ENCODE measurements at places on chromosomes 13 and 19. TPM values are rescaled to one million over a fixed set of nuclear protein-coding genes. Genes with fewer than 3 reads are reported as not detected.
A peak's percentile ranks its signal among the peaks of the same experiment; 100 is the strongest.

DNA sequence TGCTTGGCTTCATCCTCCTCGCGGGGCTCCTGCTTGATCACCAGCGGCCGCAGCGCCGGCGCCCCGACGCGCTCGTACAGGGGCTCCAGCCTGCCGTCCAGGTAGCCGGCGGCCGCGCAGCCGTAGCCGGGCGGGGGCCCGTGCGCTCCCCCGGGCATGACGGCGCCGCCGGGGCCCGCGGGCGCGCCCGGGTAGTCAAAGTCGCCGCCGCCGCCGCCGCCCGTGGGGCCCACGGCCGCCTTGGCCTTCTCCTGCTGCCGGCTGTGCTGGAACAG, 497 bp downstream of the CEBPA start:
- H3K36me3 ChIP-seq = no peaks in the 10 kb centered on the region
- no peak for DNase-seq
- H3K27me3 ChIP-seq = no peaks in the 10 kb centered on the region
- H3K4me3 ChIP-seq = no peak overlapping the region
- no peak overlapping the region for H3K27ac ChIP-seq

DNA sequence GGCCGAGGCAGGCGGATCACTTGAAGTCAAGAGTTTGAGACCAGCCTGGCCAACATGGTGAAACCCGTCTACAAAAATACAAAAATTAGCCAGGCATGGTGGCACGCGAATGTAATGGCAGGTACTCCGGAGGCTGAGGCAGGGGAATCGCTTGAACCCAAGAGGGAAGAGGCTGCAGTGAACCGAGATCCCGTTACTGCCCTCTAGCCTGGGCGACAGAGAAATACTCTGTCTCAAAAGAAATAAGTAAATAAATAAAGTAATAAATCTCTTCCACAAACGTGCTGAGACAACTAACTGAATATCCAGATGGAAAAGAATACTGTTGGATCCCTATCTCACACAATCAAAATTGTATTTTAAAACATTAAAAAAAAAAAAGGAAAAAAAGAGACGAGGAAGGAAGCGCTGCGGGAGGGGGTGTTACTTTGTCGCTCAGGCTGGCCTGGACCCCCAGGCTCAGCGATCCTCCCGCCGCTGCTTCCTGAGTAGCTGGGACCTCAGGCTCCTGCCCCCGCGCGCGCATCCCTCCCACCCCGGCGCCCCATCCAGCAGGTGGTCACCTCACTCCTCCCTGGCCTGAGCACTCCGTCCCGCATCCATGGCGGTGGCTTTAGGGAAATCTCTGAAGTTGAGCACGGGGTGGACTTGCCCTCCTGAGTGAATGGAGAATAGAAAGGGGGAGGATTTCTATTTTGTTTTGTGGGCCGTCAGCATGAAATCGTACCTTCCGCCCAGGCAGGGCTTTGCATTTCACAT, 628 bp upstream of the ZNF813 start:
- H3K4me3 ChIP-seq = peak overlapping the region; percentile 74
- H3K27me3 ChIP-seq = no peaks in the 10 kb centered on the region
- DNase-seq = no peak
- peak overlapping the region; percentile 73 for H3K27ac ChIP-seq

DNA sequence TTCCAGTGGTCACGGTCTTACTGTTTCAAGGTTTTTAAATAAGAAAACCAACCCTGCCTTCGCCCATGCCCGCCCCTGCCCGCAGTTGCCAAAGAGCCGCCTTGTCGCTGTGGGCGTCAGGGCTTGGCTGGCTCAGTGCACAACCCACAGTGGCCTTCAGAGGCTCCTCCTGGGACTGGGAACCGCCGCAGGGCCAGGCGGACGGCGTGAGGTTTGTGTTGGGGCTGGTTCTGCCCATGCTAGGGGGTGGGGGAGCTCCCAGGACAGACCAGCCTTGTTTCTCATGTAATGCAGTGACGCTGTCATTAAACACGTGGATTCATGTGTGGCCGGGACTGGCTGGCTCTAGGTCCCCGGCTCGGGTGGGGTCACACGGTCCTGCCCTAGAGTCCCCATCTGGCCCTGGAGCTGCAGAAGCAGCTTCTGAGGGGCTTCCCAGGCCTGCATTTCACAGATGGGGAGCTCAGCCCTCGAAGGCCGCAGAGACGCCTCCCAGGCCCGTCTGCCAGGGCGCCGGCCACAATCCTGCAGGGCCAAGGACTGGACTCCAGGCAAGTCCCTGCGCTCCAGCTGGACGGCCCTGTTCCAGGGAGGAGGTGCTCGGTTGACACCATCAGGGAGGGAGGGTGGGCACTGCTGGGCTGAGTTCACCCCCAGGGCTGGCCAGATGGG, 2.4 kb upstream of the TEKTIP1 start:
- no peak overlapping the region for H3K4me3 ChIP-seq
- H3K36me3 ChIP-seq = peaks cover 60% of the 10 kb centered on the region
- no peak for DNase-seq
- no peaks in the 10 kb centered on the region for H3K27me3 ChIP-seq

- H3K4me3 ChIP-seq = no peak overlapping the region
- H3K36me3 ChIP-seq = peaks cover 21% of the 10 kb centered on the region
- H3K27me3 ChIP-seq = no peaks in the 10 kb centered on the region
- H3K4me1 ChIP-seq = no peaks in the 10 kb centered on the region
- H3K27ac ChIP-seq = no peak overlapping the region
- DNase-seq = no peak
These were observed 27.6 kb downstream of the MYO9B start for GRCh38 chr19:17103177-17103576.

GRCh38 chr19:38527466-38528136, 90.2 kb downstream of the MAP4K1 start:
- H3K36me3 ChIP-seq = no peaks in the 10 kb centered on the region
- H3K4me3 ChIP-seq = no peak overlapping the region
- DNase-seq = no peak
- no peaks in the 10 kb centered on the region for H3K4me1 ChIP-seq
- no peak overlapping the region for H3K27ac ChIP-seq

GRCh38 chr13:44318161-44318560, 55.5 kb upstream of the SERP2 start:
- H3K4me1 ChIP-seq = no peaks in the 10 kb centered on the region
- no peak overlapping the region for H3K4me3 ChIP-seq
- H3K36me3 ChIP-seq = no peaks in the 10 kb centered on the region
- H3K27me3 ChIP-seq = no peaks in the 10 kb centered on the region

DNA sequence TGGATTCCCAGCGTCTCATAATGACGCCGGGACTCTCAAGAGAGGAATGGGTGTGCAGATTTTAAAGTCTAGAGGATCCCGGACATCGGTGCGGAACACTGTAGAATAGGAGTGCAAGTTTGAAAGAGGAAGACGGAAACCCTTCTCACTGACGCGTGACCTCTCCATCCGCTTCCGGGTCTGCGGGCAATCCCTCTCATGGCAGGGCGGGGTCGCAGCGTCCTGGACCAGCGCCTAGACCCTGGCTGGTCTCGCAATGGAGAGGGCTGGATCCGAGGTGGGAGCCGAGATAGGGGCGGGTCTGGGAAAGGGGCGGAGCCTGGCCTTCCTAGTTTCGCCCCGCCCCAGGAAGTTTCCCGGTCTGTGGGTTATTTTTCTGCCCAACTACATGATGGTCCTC, 4.6 kb upstream of the ZNF845 start:
- no peak overlapping the region for H3K4me3 ChIP-seq
- no peak for DNase-seq
- H3K27ac ChIP-seq = no peak overlapping the region

DNA sequence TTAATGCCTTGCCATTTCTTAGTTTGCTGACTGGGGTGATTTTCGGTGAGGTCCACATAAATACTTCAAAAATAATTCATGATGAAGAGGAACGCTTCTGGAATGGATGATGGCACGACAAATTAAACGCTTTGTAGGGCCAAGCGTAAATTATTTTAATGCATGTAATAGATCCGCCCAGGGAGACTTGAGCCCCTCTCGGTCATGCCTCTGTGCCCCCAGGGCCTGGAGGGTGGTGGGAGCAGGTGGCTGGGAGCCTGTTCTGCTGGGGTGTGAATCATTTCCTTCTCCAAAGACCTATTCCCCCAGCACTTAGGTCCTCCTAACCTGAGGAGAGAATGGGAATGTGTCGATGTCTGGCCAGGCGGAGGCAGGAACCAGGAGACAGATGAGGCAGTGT, 350.6 kb downstream of the ZNF536 start:
- no peaks in the 10 kb centered on the region for H3K4me1 ChIP-seq
- H3K27me3 ChIP-seq = no peaks in the 10 kb centered on the region
- no peak overlapping the region for H3K4me3 ChIP-seq
- DNase-seq = no peak
- H3K36me3 ChIP-seq = no peaks in the 10 kb centered on the region
- H3K27ac ChIP-seq = no peak overlapping the region

DNA sequence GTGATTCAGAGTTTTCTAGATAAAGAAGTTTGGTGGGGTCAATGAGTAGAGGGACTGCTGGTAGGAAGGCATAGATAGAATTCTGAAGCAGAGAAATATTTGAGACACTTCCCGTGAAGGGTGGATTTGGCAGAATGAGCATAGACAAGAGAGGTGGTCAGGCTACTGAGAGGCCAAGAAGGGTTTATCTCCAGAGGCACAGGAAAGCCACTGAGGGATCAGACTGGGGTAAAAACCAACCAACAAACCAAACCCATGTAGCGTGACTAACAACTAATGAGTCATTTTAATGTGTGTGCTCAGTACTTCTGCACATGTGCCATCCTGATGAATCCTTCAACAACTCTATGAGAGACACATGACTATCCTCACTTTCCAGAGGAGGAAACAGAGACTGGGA, 60.0 kb upstream of the SERP2 start:
- no peaks in the 10 kb centered on the region for H3K4me1 ChIP-seq
- no peaks in the 10 kb centered on the region for H3K27me3 ChIP-seq
- no peak overlapping the region for H3K4me3 ChIP-seq
- H3K27ac ChIP-seq = no peak overlapping the region
- no peaks in the 10 kb centered on the region for H3K36me3 ChIP-seq

GRCh38 chr19:10603084-10603872, 16.2 kb upstream of the AP1M2 start:
- peak overlapping the region; percentile 100 for H3K27ac ChIP-seq
- DNase-seq = peak; percentile 94
- peaks cover 9% of the 10 kb centered on the region for H3K36me3 ChIP-seq
- H3K4me1 ChIP-seq = peaks cover 15% of the 10 kb centered on the region
- no peaks in the 10 kb centered on the region for H3K27me3 ChIP-seq
- peak overlapping the region; percentile 92 for H3K4me3 ChIP-seq

GRCh38 chr13:30841154-30841553, 64.9 kb upstream of the MEDAG start:
- H3K4me3 ChIP-seq = no peak overlapping the region
- H3K4me1 ChIP-seq = no peaks in the 10 kb centered on the region
- H3K27ac ChIP-seq = no peak overlapping the region
- DNase-seq = no peak
- no peaks in the 10 kb centered on the region for H3K36me3 ChIP-seq

- H3K27ac ChIP-seq = no peak overlapping the region
- no peaks in the 10 kb centered on the region for H3K27me3 ChIP-seq
- H3K36me3 ChIP-seq = no peaks in the 10 kb centered on the region
- no peak for DNase-seq
- H3K4me1 ChIP-seq = no peaks in the 10 kb centered on the region
- no peak overlapping the region for H3K4me3 ChIP-seq
These were observed 4.5 kb upstream of the VN1R4 start for GRCh38 chr19:53272044-53272443.

- H3K36me3 ChIP-seq = no peaks in the 10 kb centered on the region
- no peaks in the 10 kb centered on the region for H3K27me3 ChIP-seq
- no peaks in the 10 kb centered on the region for H3K4me1 ChIP-seq
- no peak overlapping the region for H3K27ac ChIP-seq
- DNase-seq = no peak
- no peak overlapping the region for H3K4me3 ChIP-seq
These were observed 82.6 kb downstream of the NUFIP1 start for GRCh38 chr13:44906713-44907112.

- no peaks in the 10 kb centered on the region for H3K4me1 ChIP-seq
- H3K4me3 ChIP-seq = no peak overlapping the region
- no peak overlapping the region for H3K27ac ChIP-seq
- no peak for DNase-seq
These were observed 15.2 kb upstream of the TOMM40 start for GRCh38 chr19:44875666-44876451.

- no peak overlapping the region for H3K27ac ChIP-seq
- H3K36me3 ChIP-seq = no peaks in the 10 kb centered on the region
- H3K4me3 ChIP-seq = no peak overlapping the region
- H3K4me1 ChIP-seq = no peaks in the 10 kb centered on the region
- peaks cover 1% of the 10 kb centered on the region for H3K27me3 ChIP-seq
- no peak for DNase-seq
These were observed 84.2 kb downstream of the TNFRSF19 start for GRCh38 chr13:23654111-23655110.

GRCh38 chr13:46782691-46783090, 14.3 kb downstream of the ESD start:
- no peaks in the 10 kb centered on the region for H3K4me1 ChIP-seq
- no peak for DNase-seq
- peaks cover 22% of the 10 kb centered on the region for H3K36me3 ChIP-seq

DNA sequence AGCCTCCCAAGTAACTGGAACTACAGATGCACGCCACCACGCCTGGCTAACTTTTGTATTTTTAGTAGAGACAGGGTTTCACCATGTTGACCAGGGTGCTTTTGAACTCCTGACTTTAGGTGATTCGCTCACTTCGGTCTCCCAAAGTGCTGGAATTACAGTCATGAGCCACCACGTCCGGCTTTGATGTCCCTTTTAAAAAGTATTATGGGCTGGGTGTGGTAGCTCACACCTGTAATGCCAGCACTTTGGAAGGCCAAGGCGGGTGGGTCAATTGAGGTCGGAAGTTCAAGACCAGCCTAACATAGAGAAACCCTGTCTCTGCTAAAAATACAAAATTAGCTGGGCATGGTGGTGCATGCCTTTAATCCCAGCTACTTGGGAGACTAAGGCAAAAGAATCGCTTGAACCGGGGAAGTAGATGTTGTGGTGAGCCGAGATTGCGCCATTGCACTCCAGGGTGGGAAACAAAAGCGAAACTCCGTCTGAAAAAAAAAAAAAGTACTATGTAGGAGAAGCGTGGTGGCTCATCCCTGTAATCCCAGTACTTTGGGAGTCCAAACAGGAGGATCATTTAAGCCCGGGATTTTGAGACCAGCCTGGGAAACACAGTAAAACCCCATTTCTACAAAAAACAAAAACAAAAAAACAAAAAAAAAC, 22.8 kb upstream of the ERVV-1 start:
- H3K27me3 ChIP-seq = no peaks in the 10 kb centered on the region
- H3K27ac ChIP-seq = no peak overlapping the region
- no peak overlapping the region for H3K4me3 ChIP-seq
- H3K36me3 ChIP-seq = no peaks in the 10 kb centered on the region
- H3K4me1 ChIP-seq = peaks cover 6% of the 10 kb centered on the region

- H3K36me3 ChIP-seq = no peaks in the 10 kb centered on the region
- no peaks in the 10 kb centered on the region for H3K27me3 ChIP-seq
- no peak overlapping the region for H3K27ac ChIP-seq
- H3K4me3 ChIP-seq = no peak overlapping the region
- no peak for DNase-seq
- H3K4me1 ChIP-seq = no peaks in the 10 kb centered on the region
These were observed 41.4 kb downstream of the SIPA1L3 start for GRCh38 chr19:37948362-37948761.

Gene CIC
- 102 TPM for total RNA-seq

Gene DPP9
- total RNA-seq = 82.2 TPM

Gene CABP5
- not detected for total RNA-seq

Gene ATP4B
- total RNA-seq = not detected

Gene ATP1A3
- 3.6 TPM for total RNA-seq

Gene ZNF180
- total RNA-seq = 7.5 TPM

Gene PGLYRP2
- total RNA-seq = 0.21 TPM

Gene GPC6
- not detected for total RNA-seq

Gene PCDH17
- total RNA-seq = not detected

Gene NDFIP2
- 3.9 TPM for total RNA-seq

Gene PSG11
- not detected for total RNA-seq

Gene CGB5
- not detected for total RNA-seq

Gene TTC9B
- not detected for total RNA-seq

Gene SLC7A10
- total RNA-seq = not detected
